ENCODE measurements at places on chromosomes 6 and 20.

DNA sequence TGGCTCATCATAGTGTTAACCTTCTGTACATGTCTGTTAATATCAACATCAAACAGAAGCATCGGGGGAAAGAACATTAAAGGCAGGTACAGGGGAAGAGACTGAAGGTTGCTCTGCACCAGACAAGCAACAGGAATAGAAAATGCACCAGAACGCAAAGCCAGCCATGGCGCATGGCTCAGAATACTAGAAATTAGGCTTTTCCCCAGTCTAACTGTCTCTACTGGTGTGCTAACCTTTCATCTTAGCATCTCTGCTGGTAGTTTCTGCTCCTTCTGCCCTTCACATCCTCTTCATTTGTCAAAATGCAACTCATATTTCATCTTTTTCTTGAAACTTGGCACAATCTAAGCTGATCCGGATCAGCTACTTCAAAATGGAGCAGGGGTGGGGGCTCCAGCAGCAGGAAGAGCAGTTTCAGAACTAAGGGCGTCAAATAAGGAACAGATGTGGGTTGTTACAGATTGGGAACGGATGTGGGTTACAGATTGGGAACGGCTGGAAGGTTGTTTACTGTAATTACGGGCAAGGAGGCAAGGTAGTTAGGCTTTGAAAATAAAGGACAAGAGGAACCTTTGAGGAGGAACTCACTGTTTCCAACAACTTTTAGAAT, 13.1 kb upstream of the RNASET2 start:
- no peak for DNase-seq

DNA sequence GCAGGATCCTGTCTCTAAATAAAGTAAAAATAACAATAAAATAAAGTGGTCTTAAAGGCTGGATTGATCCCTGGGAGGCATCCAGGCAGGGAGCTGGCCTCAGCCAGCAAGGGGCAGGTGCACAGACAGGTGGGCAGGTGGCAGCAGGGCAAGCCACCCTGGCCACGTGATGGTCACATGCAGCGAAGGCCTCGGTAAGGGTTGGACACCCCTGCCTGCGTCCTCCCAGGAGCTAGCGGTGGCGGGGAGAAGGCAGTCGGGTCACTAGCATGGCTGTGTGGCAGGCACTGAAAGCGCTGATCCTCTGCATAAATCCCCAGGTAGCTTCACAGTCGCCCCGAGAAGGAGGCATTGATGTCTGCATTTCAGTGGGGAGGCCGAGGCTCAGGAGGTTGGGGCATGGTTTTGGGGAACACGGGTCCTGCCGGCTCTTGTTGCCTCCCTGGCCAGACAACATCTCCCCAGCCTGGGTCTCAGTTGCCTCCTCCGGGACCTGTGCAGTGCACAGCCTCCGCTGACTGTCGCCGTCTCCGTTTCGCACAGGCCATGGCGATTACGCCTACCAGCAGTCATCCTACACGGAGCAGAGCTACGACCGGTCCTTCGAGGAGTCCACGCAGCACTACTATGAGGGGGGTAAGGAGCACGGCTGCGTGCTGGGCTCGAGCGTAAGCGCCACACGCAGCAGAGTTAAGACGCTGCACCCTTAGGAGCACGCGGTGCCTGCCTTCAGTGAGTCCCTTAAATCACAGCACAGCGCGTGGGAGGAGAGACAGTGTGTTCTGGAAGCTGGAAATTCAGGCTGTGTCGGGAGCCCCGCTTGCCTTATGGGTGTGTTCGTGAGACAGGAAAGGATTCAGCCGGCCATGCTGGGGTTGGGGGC, 17.7 kb upstream of the MTG2 start:
- DNase-seq: no peak

DNA sequence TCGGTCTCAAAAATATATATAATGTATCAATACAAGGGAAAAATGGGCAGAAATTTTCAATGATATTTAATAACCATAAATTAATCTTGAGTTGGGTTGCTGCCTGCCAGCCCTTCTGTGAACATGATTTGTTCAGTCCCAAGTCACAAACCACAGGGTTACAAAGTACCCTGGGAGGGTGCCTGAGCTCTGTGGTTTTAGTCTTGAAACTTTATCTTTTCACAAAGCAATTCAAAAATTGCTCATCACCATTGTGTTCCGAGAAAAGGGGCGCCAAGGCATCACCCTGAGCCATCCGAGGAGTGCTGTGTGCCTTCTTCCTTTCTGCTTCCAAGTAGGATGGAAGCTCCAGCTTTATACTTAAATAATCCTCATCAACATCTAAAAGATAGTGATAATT, 141.6 kb upstream of the AKAP12 start:
- DNase-seq: no peak

- no peak for DNase-seq
These were observed 106.9 kb upstream of the SGK1 start for GRCh38 chr6:134424798-134425170.

- DNase-seq: no peak
These were observed 129.2 kb upstream of the AKAP12 start for GRCh38 chr6:151110576-151110905.

DNA sequence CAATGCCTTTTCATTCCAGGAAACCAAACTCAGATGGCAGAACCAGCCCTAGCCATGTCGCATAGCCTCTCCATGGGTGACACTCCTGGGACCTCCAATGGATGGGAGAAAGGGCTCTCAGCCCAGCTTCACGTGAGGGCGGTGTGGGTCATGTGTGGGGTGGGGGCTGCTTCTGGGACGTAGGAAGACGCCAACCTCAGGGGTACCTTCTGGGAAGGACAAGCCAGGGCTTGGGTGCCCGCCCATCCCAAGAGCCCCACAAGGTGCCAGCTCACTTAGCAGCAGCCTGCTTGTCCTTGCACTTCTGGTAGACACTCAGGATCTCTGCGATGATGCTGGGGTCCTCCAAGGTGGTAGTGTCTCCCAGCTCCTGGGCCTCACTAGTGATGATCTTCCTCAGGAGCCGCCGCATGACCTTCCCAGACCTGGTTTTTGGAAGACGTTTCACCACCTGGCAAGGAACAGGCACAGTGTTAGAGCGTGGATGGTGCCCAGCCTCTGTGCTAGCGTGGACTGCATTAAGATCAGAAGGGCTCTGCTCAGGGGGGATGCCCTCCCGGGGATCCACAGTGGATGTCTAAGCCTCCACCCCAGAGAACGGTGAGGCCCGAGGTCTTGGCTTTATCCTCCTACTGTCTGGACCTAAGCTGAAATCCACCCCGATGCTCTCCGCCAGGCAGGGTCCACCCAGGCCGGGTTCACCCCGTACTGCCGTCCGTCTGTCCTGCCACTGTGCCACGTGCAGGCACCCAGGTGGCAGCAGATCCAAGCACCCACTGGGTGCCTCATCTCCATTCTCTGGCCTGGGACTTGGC, 15.1 kb upstream of the APMAP start:
- no peak for DNase-seq

GRCh38 chr6:119353696-119354095, 4.1 kb upstream of the MAN1A1 start:
- no peak for DNase-seq

DNA sequence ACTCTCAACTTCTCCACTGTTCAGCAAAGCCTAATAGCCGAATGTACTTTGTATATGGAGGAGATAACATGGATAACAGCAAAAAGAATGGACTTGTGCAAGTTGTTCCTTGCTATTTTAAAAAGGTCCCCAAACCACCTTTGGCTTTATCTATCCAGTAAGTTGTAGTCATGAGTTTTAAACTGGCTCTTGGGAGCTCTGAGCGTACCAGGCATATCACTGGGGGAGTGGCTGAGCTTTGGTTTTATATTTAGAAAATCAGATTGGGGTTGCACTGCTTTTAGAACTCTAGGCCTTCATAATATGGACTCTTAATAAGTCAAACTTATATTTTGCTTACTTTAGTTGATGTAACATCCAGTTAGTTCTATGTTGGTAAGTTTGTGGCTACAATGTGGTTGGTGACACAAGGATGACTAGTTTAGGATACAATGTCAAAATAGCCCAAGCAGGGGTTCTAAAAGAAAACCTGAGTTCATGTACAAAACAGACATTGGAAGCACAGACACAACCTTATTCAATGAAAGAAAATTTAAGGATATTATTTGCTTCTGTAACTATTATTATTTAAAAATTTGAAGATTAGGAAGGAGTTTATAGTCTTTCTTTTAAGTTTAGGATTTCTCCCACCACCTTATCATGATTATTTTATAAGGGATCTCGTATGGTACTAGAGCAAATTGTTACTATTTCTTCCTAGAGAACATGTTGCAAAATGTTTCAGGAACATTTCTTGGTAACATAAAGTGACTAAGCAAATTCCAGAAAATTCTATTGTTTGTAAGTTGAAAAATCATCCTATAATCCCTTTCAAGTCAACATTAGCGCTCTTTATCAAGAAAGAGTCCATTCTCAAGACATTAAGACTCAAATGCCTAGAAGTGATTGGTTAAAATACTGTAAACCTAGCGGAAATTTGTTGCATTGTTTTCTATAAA, 165.8 kb upstream of the SUPT3H start:
- DNase-seq: no peak

DNA sequence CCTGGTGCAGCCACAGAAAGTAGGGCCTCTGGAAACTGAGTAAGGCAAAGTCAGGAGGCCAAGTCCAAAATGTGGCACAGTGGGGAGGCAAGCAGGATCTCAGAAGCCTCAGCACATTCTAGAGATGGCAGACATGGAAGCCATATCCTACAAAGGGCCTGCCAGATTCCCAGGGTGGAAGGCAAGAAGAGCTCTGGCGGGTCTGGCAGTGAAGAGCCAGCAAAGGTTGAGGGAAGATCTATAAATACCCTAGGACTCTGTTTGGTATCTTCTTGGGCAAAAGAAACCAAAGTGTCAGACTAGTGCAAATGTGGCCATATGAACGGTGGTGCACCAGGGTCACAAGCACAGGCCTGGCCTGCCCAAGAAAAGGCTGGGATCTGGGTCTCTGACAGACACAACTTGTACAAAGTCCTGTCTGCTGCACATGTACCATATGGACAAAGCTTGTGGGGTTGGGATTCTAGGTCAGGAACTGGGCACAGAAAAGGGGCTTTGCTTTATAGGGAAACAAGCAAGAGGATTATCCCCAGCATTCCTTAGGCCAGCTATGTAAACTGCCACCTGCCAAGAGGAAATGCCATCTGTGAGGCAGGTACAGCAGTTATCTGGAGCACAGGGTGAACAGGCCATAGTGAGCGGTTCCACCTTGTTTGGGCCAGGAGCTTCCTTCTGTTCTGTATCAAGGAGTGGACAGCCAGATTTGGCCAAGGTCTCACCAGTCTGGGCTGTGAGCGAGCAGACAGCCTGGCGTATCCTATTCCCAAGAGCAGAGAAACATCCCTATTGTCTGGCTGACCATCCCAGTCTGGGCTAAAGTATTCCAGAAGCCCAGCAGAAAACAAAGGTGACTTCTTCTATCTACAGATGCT, 36.3 kb upstream of the SLC4A11 start:
- DNase-seq: no peak

DNA sequence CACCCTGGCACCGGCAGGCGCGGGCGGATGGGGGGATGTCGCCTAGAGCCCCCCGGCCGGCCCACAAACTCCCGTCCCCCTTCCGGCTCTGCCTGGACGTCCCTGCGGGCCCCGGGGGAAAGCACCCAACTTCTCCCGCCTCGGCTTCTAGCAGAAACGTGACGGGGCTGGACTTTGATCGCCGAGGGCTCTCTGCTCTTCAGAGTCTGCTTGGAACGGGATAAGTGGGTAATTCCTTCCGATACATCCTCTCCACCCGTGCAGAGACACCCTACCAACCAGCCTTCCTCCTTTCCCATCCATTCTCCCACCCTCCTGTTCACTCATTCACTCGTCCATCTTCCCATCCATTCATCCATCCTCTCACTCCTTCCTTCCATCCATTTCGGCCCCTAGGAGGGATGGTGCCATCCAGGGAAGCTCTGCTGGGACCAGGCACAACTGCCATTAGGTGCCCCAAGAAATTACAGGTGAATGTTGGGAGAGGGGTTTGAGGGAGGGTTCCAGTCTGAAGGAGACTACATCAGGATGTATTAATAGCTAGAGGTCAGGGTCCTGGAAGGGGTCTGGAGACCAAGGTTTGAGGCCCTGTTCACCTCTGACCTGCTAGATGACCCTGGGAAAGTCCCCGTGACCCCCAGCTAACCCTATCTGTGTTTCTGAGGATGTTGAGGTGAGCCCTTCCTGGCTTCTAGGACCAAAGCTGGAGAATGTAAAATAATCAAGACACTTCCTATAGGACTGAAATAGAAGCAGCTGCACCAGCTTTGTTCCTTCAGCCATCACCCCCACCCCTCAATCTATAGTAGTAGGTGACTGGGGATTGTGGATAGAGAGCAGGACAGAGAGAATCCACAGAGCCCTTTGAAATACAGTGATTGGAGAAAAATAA, 538 bp downstream of the TTLL9 start:
- DNase-seq: no peak

DNA sequence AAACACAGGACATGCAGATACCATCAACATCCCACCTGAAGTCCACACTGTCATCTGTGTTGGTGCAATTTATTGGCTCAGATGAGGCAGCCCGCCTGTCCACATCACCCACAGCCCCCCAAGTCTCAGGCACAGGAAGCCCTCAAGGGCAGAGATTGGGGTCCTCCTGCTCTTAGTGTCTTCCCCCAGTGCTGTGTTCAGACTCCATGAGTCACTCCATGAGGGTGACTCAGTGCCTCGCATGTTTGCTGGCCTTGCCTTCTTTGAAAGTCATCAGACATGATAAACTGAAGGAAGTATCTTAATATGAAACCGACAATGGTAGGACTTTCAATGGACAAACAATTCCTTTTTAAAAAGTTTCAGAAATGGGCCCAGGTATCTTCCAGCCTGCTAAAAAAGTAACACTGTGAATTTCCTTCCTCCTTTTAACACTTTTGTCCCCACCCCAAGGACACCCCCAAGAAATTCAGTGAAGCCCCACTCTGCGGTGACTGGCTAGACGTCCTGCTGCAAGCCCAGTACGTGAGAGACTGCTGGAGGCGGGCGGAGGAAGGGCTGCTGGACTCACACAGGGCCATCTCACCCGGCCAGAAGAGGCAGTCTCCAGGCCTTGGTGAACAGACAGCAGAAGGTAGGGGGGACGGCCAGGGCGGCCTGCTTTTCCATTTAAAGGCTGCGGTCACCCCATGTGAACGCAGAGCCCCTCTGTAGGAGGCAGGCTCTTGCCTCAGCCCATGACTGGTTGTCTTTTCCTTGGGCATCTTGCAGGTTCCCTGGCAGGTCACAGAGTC, 43.0 kb upstream of the KCNK16 start:
- DNase-seq: no peak

GRCh38 chr6:118775381-118775780, 118.6 kb upstream of the ASF1A start:
- no peak for DNase-seq

- DNase-seq: no peak
These were observed 778 bp downstream of the PSMG4 start for GRCh38 chr6:3259491-3259958.

DNA sequence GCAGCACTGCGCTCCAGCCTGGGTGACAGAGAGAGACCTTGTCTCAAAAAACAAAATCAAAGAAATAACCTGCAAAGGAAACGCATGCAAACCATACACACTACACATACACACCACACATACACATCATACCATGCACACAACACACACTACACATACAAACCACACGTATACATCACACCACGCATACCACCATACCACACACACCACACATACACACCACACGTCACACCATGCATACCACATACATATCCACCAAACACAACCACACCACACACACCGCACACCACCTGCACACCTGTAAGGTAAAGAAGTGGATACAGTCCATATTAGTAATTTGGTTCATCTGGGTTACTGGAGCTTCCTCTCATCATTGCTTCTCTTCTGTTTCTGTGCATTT, 32.3 kb upstream of the F13A1 start:
- no peak for DNase-seq

- DNase-seq: no peak
These were observed 82.2 kb downstream of the SOD2 start for GRCh38 chr6:159610881-159611280.

- no peak for DNase-seq
These were observed 38.1 kb downstream of the FAM50B start for GRCh38 chr6:3887150-3887700.

GRCh38 chr6:124941259-124941658, 21.0 kb upstream of the RNF217 start:
- DNase-seq: no peak

All from activated T-helper 1 cell treated with anti-CD3 and anti-CD28 coated beads, Interleukin-2, amount 50 U/mL, for 16 hours (primary cell).